NCI-H1436 treated with DMSO at 0.1 percent for 48 hours (cell line): ENCODE measurements at places on chromosomes 7 and 10.

DNA sequence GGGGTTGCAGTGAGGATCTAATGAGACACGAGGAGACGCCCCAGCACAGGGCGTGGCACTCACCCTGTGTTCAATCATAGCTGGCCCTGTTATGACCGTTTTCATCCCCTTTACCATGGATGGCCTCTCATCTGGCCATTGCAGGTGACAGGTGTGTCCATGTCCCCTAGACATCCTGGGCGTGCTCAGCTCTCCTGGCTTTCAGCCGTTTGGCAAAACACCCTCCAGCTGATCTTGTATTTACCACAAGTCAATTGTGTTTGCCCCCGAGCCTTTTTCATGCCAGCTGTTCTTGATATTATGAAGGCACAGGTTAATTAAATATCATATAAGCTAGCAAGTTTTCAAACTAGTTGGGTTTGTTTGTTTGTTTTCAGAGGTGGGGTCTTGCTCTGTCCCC is 97.1 kb downstream of the CHST15 start:
- no peak for DNase-seq

- no peak for DNase-seq
Measured at GRCh38 chr10:6642876-6643275, 62.8 kb upstream of the PRKCQ start.

GRCh38 chr10:71081912-71082311 is 130.5 kb upstream of the UNC5B start:
- no peak for DNase-seq

- DNase-seq, result no peak
Measured at GRCh38 chr10:6025683-6026255, 36.4 kb downstream of the IL2RA start.

- DNase-seq, result no peak
Measured at GRCh38 chr10:63760708-63761047, 239.5 kb downstream of the REEP3 start.

DNA sequence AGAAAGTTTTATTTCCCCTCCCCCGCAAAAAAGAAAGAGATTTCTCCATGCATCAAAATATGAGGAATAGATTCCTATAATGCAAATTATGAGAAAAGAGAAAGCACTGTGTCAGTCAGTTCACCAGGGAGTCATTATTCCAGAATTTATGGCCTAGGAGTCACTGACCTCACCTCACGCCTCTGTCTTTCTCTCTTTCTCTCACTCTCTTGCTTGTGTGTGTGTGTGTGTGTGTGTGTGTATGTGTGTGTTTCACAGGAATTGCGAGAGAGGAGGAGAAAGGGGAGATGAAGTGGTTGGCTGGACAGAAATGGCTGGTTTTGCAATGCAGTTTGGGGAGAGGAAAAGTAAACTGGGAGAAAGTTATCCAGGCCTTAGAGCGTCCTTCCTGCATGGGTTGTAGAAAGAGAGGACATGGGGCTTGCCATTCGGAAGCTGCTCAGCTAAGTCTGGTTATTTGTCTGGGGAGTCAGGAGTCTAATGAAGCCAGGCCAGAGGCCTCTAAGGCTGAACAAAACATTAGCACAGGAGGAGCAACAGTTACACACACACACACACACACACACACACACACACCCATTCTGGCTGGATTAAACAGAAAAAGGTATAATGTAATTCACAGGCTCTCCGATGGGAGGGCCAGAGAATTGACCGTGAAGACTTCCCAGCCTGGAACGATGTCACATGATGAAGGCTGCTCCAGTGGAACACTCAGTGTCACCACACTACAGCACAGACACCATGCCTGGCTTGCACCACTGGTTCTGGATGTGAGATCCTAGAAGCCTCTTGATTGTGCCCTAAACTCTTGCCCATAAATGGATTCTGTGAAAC is 12.8 kb upstream of the FFAR4 start:
- no peak for DNase-seq

DNA sequence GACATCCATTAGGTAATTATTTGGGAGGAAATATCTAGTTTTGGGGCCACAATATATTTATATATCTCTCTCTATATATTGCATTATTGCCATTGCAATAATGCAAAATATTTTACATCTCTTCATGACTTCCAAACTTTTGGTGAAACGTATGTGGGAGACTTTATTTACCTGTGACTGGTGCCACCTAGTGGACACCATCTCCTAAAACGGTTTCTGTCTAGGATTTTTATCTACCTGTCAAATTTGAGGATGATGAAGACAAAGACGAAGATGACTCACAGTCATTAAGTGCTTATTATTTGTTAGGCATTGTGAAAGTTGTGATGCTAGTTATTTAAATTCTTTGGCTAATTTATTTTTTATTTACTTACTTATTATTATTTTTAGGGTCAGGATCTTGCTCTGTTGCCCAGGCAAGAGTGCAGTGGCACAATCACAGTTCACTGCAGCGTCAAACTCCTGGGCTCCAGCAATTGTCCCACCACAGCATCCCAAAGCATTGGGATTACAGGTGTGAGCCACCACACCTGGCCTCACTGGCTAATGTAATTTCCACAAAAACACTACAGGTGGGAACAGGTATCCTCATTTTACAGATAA is 18.7 kb upstream of the CBLL1 start:
- no peak for DNase-seq

- no peak for DNase-seq
Measured at GRCh38 chr10:117530791-117531190, 11.8 kb upstream of the EMX2 start.

GRCh38 chr7:78703391-78703790 is 750.1 kb downstream of the MAGI2 start:
- DNase-seq, result no peak

DNA sequence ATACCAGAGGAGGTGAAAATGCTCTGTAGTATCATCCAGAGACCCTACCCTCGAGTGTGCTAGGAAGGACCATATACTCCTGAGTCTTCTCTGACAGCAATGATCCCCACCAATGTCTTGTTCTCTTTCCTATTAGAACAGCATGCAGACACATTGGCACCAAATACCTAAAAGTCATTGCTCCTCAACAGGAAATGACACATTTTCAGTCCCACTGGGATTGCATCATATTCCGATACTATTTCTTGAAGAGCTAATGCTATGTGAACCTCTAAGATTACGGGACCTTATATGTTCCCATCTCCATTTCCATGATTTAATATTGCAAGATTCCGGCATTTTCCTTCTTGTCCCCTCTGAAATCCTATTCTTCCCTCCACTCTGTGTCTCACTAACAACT is 177.4 kb downstream of the NRP1 start:
- DNase-seq, result no peak

DNA sequence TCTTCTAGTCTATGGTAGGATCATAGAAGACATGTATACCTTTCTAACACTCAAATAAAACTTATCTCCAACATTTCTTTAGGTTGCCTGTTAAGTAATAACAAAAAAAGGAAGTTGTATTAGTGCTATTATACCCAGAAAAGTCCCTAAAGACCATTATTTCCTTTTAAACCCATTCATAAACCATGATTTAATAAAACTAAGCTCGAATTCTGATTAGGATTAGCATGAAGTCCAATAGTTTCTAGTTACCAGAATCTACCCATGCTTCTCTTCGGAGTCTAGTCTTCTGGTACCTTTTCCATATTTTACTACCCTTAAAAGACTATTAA is 62.7 kb downstream of the USP6NL start:
- no peak for DNase-seq

DNA sequence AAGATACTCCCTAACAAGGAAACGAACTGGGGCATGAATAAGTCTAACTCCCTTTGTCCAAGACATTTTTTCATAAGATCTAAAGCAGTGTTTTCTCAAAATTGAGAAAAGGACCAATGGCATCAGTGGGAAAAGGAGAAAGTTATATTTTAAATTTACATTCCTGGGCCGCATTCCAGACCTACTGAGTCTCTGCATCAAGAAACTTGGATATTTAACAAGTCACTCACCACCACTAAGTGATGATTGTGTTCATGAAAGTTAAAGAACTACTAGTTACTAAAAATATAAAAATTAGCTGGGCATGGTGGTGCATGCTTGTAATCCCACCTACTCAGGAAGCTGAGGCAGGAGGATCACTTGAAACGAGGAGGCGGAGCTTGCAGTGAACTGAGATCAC is 149.6 kb upstream of the MEOX2 start:
- DNase-seq, result no peak

DNA sequence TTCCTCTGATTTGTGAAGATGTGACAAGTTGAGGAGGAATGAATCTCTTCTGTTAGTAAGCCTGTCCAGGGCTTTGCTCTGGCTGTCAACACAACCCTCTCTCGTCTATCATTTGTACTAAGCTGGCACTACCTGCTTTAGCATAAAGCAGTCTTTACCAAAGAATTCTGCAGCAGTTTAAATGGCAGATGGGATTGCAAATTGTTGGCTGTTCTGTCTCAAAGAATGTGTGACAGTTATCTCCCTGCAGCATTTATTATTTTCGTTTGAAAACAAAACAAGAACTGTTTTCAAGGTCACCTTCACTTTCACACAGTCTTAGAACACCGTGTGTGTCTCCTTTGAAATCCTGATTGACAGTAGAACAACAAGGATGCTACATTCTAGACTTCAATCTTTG is 4.8 kb upstream of the LAMB1 start:
- no peak for DNase-seq

DNA sequence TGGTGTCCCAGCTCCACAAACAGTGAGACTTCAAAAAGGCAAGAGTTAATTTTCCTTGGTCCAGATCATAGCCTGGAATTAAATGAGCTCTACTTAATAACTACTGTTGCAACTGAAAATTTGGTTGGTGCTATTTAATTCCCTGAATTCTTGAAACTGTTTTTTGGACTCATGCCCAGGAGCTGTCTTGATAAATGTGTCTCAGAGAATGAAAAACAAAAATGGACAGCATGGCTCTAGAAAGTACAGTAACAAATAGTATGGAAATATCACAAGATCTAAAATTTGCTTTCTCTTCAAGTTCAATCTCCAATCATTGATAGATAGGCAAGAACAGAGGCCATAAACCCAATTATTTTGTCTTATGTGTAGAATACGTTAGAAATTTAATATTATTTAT is 42.5 kb downstream of the CCDC71L start:
- DNase-seq, result no peak

GRCh38 chr10:104267721-104268404 is 1.1 kb upstream of the GSTO2 start:
- no peak for DNase-seq

GRCh38 chr7:121266307-121266894 is 62.4 kb upstream of the WNT16 start:
- DNase-seq, result no peak

- no peak for DNase-seq
Measured at GRCh38 chr7:24910551-24911212, 69.3 kb downstream of the OSBPL3 start.

- DNase-seq, result no peak
Measured at GRCh38 chr7:32150589-32150988, 80.4 kb upstream of the PDE1C start.

DNA sequence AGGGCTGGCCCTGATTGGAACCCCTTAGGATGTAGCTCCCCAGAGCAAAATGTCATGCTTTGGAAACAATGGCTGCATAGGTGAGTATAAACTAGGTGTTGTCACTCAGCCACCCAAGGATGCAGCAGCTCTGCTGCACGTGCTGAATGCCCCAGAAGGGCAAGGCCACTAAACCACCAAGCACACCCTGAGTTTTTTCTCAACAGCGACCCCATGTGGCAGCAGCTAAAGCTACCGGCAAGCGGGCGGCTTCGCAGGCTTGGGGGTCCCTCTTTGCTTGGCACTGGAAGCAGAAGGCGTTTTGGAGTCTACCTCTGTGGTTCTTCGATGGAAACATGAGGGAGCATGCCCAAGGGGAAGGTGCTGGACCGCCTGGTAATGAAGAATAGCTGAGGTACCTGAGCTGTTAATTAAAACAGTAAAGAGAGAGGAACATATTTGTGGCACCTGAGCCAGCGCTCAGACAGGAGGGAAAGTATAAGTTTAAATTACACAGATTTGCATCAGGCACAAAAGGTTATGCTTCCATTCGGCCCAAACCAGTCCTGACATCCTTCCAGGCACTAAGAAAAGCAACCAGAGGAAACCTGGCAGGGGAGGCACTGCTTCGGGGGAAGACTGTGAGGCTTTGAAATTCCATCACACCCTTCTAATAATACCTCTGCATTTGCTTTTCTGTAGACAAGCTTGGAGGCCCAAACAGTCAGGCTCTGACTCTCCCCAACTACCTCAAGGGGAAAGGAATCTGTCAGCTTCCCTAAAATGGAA is 152.1 kb downstream of the GFRA1 start:
- DNase-seq, result no peak

- DNase-seq, result no peak
Measured at GRCh38 chr10:90992462-90992861, 71.6 kb upstream of the ANKRD1 start.

DNA sequence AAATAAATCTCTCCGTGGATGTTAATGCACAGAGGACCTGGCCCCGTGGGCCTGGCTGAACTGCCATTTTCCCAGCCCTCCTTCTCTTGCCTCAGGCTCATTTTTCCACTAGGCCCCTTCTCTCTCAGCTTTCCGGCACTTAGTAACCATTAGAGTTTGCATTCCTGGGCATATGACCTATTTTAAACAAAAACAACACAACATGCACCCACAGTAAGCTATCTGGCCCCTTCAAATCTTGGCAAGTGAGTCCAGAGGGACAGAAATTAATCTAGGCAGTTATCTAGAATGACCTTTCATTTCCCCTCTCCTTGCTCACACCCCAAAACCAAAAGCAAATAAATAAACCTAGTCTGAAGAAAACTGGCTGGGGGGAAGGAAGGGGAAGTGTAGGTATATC is 11.7 kb downstream of the FBXW4 start:
- DNase-seq, result no peak

GRCh38 chr7:31335884-31336201 is 4.7 kb downstream of the NEUROD6 start:
- DNase-seq, result no peak

DNA sequence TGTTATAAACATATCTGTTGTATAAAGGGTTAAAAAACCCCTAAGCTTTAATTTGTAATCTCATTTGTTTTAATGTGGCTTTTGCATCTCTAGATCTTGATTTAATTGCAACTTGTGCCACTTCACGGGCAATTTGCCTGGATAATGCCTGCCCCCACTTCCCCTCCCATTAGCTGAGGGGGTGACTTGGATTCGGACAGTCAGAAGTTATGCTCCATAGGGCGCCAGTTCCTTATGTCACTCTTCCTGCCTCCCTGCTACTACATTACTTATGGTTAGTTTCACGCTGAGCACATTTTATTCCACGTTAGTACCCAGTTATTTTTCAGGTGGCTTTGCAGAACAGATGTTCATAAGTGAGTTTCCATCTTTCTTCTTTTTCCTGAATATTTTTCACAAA is 1015.2 kb upstream of the PHF14 start:
- no peak for DNase-seq

- no peak for DNase-seq
Measured at GRCh38 chr7:7201578-7202374, 19.4 kb downstream of the C1GALT1 start.

- no peak for DNase-seq
Measured at GRCh38 chr7:106518967-106519366, 142.0 kb downstream of the CCDC71L start.

- no peak for DNase-seq
Measured at GRCh38 chr10:122648599-122649428, 50.8 kb downstream of the C10orf120 start.

- DNase-seq, result no peak
Measured at GRCh38 chr10:8224591-8224990, 170.1 kb downstream of the GATA3 start.

DNA sequence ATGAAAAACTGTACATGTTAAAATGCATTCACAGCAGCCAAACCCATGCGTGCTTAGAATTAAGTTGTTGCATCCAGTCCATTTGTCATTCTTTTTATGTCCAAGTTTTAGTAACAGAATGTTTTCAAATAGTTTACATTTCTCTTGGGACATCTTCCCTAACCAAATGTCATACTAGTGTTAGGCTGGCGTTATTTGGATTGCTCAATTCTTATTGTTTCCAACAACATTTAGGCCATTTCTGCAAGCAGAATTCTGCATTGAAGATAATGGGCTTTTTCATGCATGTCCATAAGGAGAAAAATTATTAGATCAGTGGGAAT is 203.0 kb downstream of the HIBADH start:
- DNase-seq, result no peak
